ENCODE measurements at places on chromosomes 2 and 18. TPM values are rescaled to one million over a fixed set of nuclear protein-coding genes. Genes with fewer than 3 reads are reported as not detected.

DNA sequence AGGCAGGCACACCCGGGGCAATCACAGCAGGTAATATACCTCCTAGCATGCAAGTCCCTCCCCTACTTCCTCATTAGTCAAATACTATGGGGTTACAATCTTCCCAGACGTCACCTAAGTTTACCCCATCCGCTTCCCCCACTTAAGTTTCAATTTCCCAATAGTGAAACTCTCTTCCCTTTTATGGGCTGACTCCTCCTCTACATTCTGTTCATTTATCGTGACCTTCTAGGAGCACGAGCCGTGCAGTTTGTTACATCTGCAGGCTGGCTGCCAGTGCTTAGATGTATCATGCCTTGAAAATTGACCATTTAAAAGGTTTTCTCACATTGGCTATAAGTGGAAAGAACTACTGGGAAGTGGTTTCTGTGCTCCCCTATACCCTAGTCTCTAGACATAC is 1357.8 kb upstream of the CRIM1 start:
- DNase-seq: no peak

GRCh38 chr18:61651145-61651879 is 241.5 kb downstream of the RNF152 start:
- no peak for DNase-seq

GRCh38 chr2:45220227-45220626 is 211.0 kb upstream of the SIX2 start:
- no peak for DNase-seq

TCF23 gene
- 0.06 TPM for polyA plus RNA-seq

- DNase-seq: no peak
Observed at GRCh38 chr18:12990641-12990966, 558 bp upstream of the CEP192 start.

DNA sequence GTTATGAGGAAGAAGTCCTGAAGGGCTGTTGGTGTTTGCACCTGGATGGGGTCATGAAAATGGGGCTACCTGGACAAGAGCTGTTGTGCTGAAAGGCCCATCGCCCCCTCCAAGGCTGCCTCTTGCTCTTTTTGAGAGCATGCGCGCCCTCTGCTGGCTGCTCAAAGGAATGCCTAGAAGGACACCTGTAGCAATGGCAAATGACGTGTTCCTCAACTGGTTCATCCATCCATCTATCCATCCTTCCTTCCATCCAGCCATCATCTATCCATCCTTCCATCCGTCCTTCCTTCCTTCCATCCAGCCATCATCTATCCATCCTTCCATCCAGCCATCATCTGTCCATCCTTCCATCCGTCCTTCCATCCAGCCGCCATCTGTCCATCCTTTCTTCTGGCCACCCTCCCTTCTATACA is 17.2 kb upstream of the RPL31 start:
- peak; percentile 81 for DNase-seq

- no peak for DNase-seq
Observed at GRCh38 chr2:57902578-57902977, 144.0 kb upstream of the VRK2 start.

TSHZ1 gene
- polyA plus RNA-seq: 32.4 TPM

GRCh38 chr2:64718250-64718885 is 64.7 kb upstream of the SERTAD2 start:
- DNase-seq: no peak

- no peak for DNase-seq
Observed at GRCh38 chr2:27390822-27391679, 10.5 kb upstream of the ZNF513 start.

GRCh38 chr2:203328760-203329540 is 756 bp downstream of the ABI2 start:
- DNase-seq: peak; percentile 52

- no peak for DNase-seq
Observed at GRCh38 chr2:219739866-219740440, 112.5 kb downstream of the SLC4A3 start.

DNA sequence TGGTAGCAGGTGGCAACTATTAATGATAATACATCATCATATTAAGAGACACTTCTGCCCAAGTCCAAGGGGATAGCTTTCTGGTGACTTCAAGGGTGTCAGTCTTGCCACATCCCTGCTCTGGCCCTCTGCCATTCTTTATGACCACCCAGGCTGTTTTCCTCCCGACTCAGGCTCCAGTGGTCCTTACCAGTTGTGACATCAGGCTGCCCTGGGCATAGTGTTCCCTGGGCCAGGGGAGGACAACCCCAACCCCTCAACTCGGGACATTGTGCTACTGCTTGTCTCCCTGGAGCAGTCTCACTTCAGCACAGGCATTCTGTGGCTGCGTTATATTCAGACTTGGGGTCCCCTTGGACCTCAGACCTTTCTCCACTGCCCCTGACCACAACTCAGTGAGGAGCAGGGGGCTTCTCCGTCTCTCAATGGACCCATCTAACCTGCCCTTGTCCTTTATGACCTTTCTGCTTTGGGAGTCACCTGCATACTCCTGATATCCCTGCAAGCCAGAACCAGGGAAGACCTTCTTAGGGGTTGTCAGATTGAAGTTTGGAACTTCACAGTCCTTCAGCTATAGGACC is 12.8 kb downstream of the DNAJB2 start:
- no peak for DNase-seq

GRCh38 chr18:79309614-79310358 is 85.9 kb upstream of the NFATC1 start:
- DNase-seq: no peak

ANKRD23 gene
- polyA plus RNA-seq: 7.4 TPM

DNA sequence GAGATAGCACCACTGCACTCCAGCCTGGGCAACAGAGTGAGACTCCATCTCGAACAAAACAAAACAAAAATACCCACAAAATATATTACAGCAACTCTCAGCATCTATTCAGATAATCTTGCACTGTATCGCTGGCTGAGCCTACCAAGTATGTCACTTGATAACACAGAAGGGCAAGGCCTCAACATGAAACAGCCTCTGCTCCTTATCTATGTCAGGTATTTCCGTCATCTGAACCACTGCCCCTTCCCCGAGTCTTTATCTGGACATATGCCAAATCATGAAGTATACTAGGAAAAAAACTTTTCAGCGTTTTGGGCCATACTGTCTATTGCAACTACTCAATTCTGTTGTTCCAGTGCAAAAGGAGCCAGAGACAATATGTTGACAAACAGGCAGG is 17.7 kb downstream of the PDIA6 start:
- DNase-seq: no peak

DNA sequence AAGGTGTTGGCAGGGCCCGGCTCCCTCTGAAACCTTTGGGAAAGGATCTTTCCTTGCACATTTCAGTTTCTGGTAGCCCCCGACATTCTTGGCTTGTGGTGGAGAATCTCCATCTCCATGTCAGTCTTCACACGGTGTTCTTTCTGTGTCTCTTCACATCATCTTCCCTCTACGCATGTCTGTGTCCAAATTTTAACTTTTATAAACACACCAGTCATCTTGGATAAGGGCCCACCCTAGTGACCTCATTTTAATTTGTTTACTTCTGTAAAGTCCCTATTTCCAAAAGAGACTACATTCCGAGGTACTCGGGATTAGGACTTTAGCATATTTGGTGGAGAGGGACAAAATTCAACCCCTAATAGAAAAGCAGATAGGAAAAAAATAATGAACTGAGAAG is 138.4 kb downstream of the GALNT3 start:
- DNase-seq: no peak

NTSR2 gene
- not detected for polyA plus RNA-seq

GRCh38 chr18:23619388-23619881 is 33.1 kb upstream of the NPC1 start:
- DNase-seq: peak; percentile 44

- DNase-seq: no peak
Observed at GRCh38 chr2:114864901-114865300, 422.5 kb downstream of the DPP10 start.

GRCh38 chr2:68906716-68907115 is 35.5 kb upstream of the BMP10 start:
- DNase-seq: no peak

DNA sequence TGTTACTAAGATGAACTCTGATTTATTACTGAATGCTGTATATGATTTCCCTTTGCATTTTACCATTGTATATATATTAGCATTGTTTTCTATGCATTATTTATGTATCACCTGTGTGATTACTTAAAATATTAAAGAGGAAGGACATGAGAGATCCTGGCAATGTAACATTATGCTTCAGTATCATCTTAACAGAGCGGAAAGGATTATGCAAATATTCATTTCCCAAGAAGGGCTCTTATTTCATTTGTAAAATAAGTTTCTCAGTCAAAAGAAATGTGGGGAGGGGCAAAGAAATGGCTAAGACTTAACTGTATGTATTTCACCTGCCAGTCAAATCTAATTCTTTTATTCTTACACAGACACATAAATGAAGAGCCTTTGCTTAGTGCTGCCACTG is 654.2 kb upstream of the PKDCC start:
- no peak for DNase-seq

DNA sequence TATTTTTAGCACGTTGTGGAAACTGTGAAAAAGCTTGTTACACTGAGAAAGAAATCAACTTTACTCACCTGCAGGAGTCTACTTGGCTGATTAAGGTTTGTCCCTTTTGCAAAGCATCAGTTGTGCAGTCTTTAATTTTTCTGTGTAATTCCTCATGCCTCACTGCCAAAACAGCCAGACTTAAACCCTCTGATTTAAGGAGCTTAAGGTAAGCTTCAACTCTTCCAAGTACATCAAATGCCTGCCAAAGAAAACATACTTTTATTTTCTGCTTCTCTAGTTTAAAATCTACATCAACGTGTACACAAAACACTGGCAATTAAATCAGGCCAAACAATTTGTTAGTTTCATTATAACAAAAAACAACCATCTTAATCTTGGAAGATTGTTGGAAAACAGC is 98.0 kb upstream of the TTN start:
- DNase-seq: no peak

ANO7 gene
- 2.0 TPM for polyA plus RNA-seq

DNA sequence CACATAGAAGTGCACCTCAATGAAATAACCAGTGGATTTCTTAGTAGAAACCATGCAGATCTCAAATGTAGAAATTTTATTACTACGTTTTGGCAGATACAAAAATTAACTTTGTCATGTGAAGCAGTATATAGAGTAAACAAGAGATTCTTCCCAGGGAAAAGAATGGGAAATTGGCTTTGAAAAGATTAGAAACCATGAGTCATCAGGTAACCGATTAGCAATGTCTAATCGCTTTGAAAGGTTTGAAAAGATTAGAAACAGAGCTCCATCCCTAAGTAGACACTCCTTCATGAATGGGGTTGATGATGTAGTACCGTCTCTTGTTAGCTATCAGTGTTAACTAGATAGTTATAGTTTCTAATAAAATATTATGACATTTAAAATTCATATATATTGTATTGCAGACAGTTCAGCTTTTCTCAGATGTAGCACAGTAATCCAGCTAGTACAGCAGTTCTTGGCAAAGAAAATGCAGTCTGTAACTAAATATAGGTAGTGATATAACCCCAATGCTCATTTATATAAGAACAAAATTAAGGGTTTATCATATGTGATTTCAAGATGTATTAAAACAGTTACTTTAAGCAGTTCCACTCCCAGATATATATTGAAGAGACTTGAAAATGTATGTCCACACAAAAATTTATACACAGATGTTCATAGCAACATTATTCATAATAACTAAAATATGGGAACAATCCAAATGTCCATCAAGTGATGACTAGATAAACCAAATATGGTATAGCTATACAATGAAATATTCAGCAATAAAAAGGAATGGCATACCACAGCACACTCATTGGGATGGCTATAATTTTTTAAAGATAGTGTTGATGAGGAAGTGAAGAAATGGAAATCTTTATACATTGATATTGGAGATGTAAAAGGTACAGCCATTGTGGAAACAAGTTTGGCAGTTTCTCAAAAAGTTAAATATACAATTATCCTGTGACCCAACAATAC is 113.9 kb downstream of the PTPN4 start:
- no peak for DNase-seq

POLR1A gene
- 18.6 TPM for polyA plus RNA-seq

CAPN13 gene
- 1.3 TPM for polyA plus RNA-seq

STARD6 gene
- polyA plus RNA-seq: not detected

DNA sequence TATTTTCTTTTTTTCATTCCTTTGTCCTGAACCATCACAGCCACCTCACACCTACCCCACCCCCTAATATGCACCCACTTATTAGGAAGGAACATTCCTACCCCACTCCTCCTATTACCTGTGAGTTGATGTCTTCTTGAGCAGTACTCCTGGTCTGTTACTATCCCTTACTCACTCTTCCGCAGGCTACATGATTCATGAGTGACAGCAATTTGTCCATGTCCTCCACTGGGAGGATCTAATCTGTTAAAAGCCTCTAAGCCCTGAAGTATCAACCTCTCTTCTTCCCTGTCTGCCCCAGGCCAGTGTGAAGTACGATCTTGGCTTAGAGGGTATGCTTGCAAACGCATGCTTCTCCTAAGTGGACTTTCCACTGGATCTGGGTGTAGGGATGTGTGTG is 75.6 kb upstream of the RFX8 start:
- DNase-seq: no peak

- no peak for DNase-seq
Observed at GRCh38 chr2:118844261-118845004, 3.0 kb downstream of the EN1 start.

DNA sequence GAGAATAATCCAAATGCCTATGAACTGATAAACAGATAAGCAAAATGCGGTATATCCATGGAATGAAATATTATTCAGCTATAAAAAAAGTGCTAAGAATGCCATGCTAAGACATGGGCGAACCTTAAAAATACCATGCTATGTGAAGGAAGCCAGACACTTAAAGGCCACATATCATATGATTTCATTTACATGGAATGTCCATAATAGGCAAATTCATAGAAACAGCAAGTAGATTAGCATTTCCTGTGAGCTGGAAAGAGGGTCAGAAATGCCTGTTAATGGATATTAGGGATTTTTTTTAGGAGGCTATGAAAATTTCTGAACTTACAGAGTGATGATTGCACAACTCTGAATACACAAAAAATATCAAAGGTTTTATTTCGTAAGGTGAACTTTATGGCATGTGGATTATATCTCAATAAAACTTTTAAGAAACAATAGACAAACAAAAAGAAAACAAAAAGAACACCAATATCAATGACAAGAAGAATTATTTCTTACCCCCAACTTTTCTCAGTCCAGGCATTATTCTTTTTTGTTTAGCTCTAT is 1207.7 kb downstream of the SUCLG1 start:
- DNase-seq: no peak

DNA sequence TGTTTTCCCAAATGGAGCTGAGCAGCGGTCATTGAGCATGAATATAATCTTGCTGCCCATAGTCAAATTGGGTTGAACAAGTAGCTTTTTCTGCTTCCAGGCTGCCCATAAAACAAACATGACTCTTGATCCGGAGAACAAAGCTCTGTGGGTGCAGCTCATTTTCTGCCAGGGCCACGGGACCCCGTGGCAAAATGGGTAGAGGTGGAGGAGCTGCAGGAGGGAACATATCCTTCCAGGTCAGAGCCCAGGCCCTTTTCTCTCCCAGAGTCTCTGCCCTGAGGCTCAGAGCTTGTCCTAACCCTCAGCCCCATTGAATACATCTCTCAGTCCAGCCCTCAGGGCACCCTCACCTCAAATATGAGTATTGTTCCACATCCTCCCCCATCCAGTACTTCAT is 151.6 kb upstream of the TWIST2 start:
- DNase-seq: no peak

- no peak for DNase-seq
Observed at GRCh38 chr2:178910005-178910404, 102.8 kb upstream of the TTN start.
